Endothelial cell (in vitro differentiated cells): ENCODE measurements at places on chromosomes 7 and 10. TPM values are rescaled to one million over a fixed set of nuclear protein-coding genes. Genes with fewer than 3 reads are reported as not detected.
A peak's percentile ranks its signal among the peaks of the same experiment; 100 is the strongest.

The TEX47 gene
- not detected for total RNA-seq

GRCh38 chr7:24690251-24690650 lies 67.0 kb downstream of the GSDME start:
- peaks cover 11% of the 10 kb centered on the region for H3K4me1 ChIP-seq
- no peak overlapping the region for H3K27ac ChIP-seq
- no peaks in the 10 kb centered on the region for H3K36me3 ChIP-seq

DNA sequence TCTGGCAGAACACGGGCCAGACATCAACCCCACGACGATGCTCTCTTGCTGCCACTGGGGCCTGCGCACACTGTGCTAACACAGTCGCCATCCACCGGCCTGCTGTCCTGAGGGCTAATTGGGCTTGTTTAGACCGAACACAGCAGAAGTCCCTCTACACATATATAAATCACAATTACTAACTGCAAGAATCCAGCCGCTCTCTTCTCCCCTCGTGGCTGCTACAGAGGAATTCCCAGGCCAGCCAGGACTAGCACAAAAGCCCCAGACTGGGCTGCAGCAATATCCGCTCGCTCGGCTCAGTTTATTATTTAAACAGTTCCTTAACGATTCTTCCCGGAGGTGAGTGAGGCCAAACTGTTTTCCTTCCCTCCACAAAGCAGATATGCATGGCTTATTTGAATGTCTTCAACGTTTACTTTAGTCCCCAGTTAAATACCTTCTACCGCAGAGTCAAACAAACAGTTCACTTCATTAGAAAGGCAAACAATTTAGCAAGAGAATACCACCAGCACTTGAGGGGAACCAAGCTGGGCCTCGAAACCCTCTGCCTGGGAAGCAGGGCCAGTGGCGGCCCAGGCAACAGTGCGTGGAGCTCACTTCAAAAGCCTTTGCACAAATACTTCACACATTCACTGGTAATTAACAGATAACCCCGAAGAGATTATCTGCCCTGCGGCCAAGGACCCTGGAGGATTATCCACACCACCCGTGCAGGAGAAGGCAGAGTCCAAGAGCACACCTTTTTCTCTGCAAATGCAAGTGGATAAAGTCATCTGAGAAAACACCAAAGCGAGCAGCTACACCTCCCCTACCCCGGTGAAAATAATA lies 145.3 kb downstream of the GLI3 start:
- H3K4me1 ChIP-seq: peaks cover 46% of the 10 kb centered on the region
- peak; percentile 25 for DNase-seq
- no peak overlapping the region for H3K4me3 ChIP-seq
- H3K36me3 ChIP-seq: peaks cover 4% of the 10 kb centered on the region
- H3K27me3 ChIP-seq: peaks cover 11% of the 10 kb centered on the region
- peak overlapping the region; percentile 62 for H3K27ac ChIP-seq

The SLC18A3 gene
- total RNA-seq: 0.72 TPM

- no peak for DNase-seq
- H3K27ac ChIP-seq: no peak overlapping the region
- H3K4me3 ChIP-seq: no peak overlapping the region
- H3K36me3 ChIP-seq: no peaks in the 10 kb centered on the region
- H3K27me3 ChIP-seq: peaks cover 2% of the 10 kb centered on the region
Observed at GRCh38 chr10:77768039-77768438, 130.4 kb upstream of the KCNMA1 start.

- peaks cover 2% of the 10 kb centered on the region for H3K27me3 ChIP-seq
- peak overlapping the region; percentile 2 for H3K4me3 ChIP-seq
- H3K4me1 ChIP-seq: peaks cover 33% of the 10 kb centered on the region
- H3K27ac ChIP-seq: no peak overlapping the region
- DNase-seq: no peak
- peaks cover 10% of the 10 kb centered on the region for H3K36me3 ChIP-seq
Observed at GRCh38 chr7:150732786-150733481, 4.3 kb upstream of the GIMAP5 start.

DNA sequence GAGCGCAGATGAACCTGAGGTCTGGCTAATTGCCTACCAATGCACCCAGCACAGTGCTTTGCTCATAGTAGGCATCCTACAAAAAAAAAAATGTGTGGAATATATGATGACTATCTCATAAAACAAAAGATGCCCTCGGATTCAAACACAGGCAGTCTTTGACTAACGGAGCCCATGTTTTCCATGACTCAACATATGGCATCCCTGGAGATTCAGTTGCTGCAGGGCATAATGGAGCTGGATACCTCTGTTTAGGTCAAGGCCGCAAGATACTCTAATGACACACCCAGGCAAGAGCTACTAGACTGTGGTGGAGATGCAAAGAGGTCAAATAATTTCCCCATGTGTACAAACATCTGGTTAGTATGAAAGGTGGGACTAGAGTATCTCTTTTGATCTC lies 16.3 kb downstream of the CUBN start:
- H3K36me3 ChIP-seq: no peaks in the 10 kb centered on the region
- H3K27me3 ChIP-seq: no peaks in the 10 kb centered on the region
- H3K4me3 ChIP-seq: no peak overlapping the region
- no peaks in the 10 kb centered on the region for H3K4me1 ChIP-seq

The CALHM1 gene
- not detected for total RNA-seq

DNA sequence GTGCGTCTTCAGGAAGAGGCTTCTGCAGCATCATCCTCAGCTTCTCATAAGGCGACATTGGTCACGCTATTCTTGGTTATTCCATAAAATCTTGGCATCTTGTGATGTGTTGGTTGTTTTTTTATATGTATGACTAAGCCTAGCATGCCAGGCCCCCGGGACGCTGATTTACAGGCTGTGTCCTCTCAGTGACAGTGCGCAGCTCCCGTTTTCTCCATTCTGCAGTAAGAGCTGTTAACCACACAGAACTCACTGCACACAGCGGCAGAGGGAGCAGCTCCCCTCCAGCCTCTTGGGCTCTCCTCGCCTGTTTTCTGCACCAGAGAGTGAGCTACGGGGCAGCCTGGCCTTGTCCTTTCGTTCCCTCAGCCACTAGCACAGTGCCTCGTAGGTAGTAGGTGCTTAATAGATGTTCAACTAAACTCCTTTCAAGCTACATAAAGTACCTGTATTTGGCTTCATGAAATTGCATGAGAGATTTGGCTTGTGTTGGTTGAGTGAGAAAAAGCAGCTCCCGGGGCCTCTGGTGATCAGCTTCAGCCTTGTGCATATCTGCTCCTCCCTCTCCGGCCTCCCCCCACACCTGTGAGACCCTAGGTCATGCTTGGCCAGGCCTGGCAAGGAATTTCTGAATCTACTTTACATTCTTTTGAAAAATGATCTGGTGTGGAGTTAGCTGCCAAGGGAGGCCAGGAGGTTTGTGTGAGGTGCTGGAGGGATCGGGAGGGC lies 116.2 kb downstream of the WDR37 start:
- H3K36me3 ChIP-seq: peaks cover 2% of the 10 kb centered on the region
- H3K27ac ChIP-seq: no peak overlapping the region
- DNase-seq: no peak
- H3K4me3 ChIP-seq: no peak overlapping the region
- H3K4me1 ChIP-seq: no peaks in the 10 kb centered on the region

- DNase-seq: no peak
- H3K36me3 ChIP-seq: no peaks in the 10 kb centered on the region
- no peak overlapping the region for H3K4me3 ChIP-seq
- H3K4me1 ChIP-seq: peaks cover 11% of the 10 kb centered on the region
- no peaks in the 10 kb centered on the region for H3K27me3 ChIP-seq
Observed at GRCh38 chr7:95529701-95530100, 44.0 kb downstream of the ASB4 start.

The NXPH1 gene
- total RNA-seq: not detected

DNA sequence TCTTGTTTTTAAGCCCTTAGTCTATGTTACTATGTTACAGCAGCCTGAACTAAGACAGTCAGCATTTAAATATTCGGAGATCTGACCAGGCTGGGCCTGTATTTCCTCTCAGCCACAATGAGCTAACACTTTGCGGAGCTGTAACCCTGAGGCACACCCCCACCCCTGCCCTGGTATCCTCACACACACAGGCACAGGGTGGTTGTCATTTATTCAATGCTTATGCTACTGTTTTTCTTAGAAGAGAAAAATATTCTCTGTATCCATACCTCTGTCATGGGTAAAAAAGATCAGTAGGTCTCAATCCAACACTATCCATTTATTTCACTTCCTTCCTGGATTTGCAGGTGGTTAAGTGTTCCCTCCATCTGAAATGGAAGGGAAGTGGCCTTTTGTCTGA lies 80.3 kb upstream of the TRIL start:
- no peaks in the 10 kb centered on the region for H3K36me3 ChIP-seq
- peak overlapping the region; percentile 64 for H3K27ac ChIP-seq
- H3K4me3 ChIP-seq: no peak overlapping the region
- peaks cover 4% of the 10 kb centered on the region for H3K27me3 ChIP-seq

DNA sequence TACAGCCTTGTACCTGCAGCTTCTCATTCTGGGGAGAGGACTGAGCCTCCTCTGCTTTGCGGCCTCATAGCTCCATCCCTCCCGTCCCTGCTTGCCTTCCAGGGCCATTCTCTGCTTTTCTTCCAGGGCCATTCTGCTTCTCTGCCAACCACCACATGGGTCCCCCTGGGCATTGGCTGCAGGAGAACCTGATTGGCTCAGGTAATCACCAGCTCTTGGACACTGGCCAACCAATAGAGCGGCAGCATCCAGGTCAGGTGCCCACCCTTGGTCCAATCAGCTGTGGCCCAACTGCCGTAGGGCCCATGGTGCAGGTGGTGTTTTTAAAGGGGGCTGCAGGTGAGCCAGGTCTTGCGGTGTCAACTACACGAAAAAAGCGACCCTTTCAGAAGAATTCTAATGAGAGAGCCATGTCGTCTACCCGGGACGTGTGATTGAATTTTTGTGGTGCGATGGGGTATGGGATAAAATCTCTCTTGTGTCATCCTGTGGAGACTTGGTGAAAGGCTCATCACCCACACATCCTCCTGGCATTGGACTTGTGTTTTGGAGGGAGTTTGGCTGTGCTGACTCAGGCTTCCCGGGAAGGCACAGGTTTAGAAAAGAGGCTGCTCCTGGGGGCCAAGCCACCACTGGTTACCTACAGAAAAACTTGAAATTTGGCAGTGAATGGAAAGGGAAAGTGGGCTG lies 46.0 kb upstream of the PODXL start:
- H3K4me1 ChIP-seq: peaks cover 24% of the 10 kb centered on the region
- peaks cover 6% of the 10 kb centered on the region for H3K27me3 ChIP-seq
- no peak overlapping the region for H3K4me3 ChIP-seq
- DNase-seq: no peak
- H3K27ac ChIP-seq: no peak overlapping the region

DNA sequence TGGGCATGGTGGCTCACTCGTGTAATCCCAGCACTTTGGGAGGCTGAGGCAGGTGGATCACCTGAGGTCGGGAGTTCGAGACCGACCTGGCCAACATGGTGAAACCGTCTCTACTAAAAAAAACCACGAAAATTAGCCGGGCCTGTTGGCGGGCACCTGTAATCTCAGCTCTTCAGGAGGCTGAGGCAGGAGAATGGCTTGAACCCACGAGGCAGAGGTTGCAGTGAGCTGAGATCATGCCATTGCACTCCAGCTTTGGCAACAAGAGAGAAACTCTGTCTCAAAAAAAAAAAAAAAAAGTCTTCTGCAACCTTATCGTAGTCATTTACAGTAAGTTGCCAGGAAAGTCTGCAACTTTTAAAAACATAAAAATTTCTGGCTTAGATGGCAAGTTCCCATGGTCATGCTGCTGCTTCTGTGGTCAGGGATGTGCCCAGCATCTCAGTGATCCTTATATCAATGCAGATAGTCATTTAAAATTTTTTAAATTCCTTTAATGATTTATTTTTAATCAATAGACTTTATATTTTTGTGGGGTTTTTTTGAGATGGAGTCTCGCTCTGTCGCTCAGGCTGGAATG lies 15.6 kb downstream of the SUFU start:
- no peaks in the 10 kb centered on the region for H3K4me1 ChIP-seq
- no peak overlapping the region for H3K4me3 ChIP-seq
- no peak overlapping the region for H3K27ac ChIP-seq
- H3K27me3 ChIP-seq: peaks cover 2% of the 10 kb centered on the region
- H3K36me3 ChIP-seq: peaks cover 33% of the 10 kb centered on the region

DNA sequence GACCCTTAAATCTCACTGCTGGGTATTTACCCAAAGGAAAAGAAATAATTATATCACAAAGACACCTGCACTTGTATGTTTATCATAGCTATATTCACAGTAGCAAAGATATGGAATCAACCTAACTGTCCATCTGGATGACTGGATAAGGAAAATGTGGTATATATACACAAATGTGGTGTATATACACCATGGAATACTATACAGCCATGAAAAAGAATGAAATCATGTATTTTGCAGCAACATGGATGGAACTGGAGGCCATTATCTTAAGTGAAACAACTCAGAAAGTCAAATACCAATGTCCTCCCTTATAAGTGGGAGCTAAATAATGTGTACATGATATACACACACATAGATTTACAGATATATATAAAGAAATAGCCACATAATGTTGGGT lies 168.2 kb downstream of the SH2D4B start:
- no peaks in the 10 kb centered on the region for H3K36me3 ChIP-seq
- no peak overlapping the region for H3K4me3 ChIP-seq
- no peaks in the 10 kb centered on the region for H3K27me3 ChIP-seq
- no peak for DNase-seq
- peaks cover 7% of the 10 kb centered on the region for H3K4me1 ChIP-seq

- H3K27ac ChIP-seq: no peak overlapping the region
- no peak overlapping the region for H3K4me3 ChIP-seq
- H3K27me3 ChIP-seq: no peaks in the 10 kb centered on the region
- H3K4me1 ChIP-seq: no peaks in the 10 kb centered on the region
- no peaks in the 10 kb centered on the region for H3K36me3 ChIP-seq
Observed at GRCh38 chr7:53437336-53437735, 401.9 kb downstream of the POM121L12 start.

GRCh38 chr10:33706191-33706590 lies 371.7 kb upstream of the NRP1 start:
- no peak overlapping the region for H3K4me3 ChIP-seq
- no peak for DNase-seq
- peaks cover 2% of the 10 kb centered on the region for H3K27me3 ChIP-seq

DNA sequence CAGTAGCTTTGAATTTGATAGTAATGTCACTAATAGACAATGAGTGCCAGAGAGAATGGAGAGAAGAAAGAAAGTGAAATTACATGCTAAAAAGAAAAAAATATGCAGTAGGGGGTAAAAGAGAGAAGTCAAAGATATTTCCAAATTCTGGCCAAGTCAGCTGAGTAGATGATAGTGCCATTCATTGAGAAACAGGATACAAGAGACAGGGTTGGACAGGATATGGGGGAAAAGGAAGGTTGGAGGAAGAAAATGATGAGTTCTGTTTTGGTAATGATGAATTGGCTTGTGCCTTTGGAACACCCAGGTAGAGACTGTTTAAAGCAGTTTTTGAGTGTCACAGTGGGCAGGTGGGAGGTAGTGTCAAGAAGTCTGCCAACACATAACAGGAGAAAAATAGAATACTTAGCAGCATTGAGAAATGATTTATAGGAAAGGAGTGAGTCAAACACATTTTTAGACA lies 78.3 kb downstream of the LRRC17 start:
- DNase-seq: no peak
- no peaks in the 10 kb centered on the region for H3K36me3 ChIP-seq
- H3K27ac ChIP-seq: no peak overlapping the region
- no peaks in the 10 kb centered on the region for H3K27me3 ChIP-seq
- no peak overlapping the region for H3K4me3 ChIP-seq

GRCh38 chr10:111246814-111247452 lies 170.1 kb downstream of the ADRA2A start:
- H3K27me3 ChIP-seq: no peaks in the 10 kb centered on the region
- no peaks in the 10 kb centered on the region for H3K4me1 ChIP-seq
- H3K4me3 ChIP-seq: no peak overlapping the region
- no peaks in the 10 kb centered on the region for H3K36me3 ChIP-seq

The FGFBP3 gene
- 3.1 TPM for total RNA-seq

The C10orf105 gene
- total RNA-seq: 0.15 TPM

The PRF1 gene
- total RNA-seq: not detected

The OR9A2 gene
- total RNA-seq: not detected

The HTR5A gene
- 0.08 TPM for total RNA-seq
